HFFc6 (cell line): ENCODE measurements at places on chromosomes 5 and 9. TPM values are rescaled to one million over a fixed set of nuclear protein-coding genes. Genes with fewer than 3 reads are reported as not detected.
A peak's percentile ranks its signal among the peaks of the same experiment; 100 is the strongest.

- H3K4me3 ChIP-seq = peak overlapping the region; percentile 29; the same call in 1 of the 2 replicates
- no peak overlapping the region for H3K27ac ChIP-seq
- H3K4me1 ChIP-seq = peaks cover 15% of the 10 kb centered on the region
- DNase-seq = no peak
These were observed 29.6 kb downstream of the LHX2 start for GRCh38 chr9:124040935-124041816.

- no peaks in the 10 kb centered on the region for H3K36me3 ChIP-seq
- no peaks in the 10 kb centered on the region for H3K4me1 ChIP-seq
- no peak overlapping the region for H3K27ac ChIP-seq
- H3K4me3 ChIP-seq = no peak overlapping the region
- no peak for DNase-seq
These were observed 58.0 kb downstream of the SECISBP2 start for GRCh38 chr9:89376286-89376685.

DNA sequence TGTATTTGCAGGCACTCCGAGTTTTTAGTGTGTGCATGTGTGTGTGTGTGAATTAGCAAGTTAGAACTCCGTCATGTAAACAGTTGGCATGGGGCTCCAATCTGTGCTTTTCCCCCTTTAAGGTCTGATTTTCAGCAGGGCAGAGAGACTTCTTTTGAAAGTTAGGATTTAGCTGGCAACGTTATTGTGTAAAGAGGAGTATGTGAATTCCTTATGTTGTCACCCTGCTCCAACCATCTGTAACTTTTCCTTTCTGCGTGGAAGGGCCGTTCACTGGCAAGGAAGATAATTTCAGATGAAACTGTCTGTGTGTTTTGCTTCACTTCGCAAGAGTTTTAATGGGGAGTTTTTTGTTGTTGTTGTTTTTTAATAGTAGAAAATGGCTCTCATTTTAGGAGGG, 332 bp downstream of the SGCD start:
- H3K4me3 ChIP-seq = peak overlapping the region; percentile 91
- peaks cover 37% of the 10 kb centered on the region for H3K4me1 ChIP-seq
- peaks cover 1% of the 10 kb centered on the region; the same call in 1 of the 2 replicates for H3K27me3 ChIP-seq
- H3K27ac ChIP-seq = peak overlapping the region; percentile 88

DNA sequence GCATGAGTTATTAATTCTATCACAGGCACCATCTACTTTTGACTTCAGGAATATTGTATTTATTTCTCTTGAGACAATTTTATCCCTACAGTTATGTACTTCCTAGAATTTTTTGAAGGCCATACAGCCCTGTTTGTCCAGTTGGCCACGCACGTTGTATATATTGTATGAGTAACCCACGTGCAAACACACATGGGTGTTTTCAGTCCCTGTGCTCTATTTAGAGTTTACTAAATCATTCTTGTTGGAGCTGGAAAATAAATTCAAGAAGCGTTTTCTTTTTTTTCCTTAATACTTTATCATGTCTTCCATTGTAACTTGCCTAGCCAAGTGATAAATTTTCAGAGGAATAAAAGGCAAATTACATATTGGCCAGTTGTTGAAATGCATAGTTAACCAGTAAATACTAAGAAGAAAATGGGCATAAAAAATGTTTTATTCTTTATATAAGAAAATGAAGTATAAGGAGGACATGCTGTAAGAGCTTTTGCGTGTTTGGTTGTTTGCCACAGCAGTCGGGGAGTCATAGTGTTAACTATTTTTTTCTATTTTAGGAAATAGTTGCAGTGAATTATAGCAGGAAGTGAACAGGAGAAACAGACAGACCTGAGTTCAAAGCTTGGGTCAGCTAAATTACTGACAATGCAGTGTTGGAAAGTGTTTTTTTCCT, 86.4 kb upstream of the MINAR2 start:
- H3K27ac ChIP-seq = no peak overlapping the region
- no peak overlapping the region for H3K4me3 ChIP-seq
- DNase-seq = no peak
- H3K4me1 ChIP-seq = no peaks in the 10 kb centered on the region
- no peaks in the 10 kb centered on the region for H3K27me3 ChIP-seq

DNA sequence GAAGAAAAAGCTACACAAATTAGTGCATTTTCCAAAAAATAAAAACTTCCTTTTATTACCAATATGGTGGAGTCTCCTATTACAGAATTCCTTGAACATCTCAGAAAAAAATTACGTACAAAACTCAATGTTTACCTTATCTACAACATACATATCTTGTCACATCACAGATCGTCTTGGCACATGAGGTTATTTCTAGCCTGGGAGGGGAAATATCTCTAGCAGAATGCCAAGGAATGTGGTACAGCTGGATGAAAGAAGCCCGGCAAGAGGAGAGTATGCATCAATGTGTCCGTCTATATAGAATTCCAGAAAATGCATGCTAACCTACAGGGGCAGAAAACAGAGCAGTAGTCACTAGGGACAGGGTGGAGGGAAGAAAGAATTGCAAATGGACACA, 443.8 kb downstream of the ZSWIM6 start:
- H3K4me3 ChIP-seq = no peak overlapping the region
- H3K27ac ChIP-seq = no peak overlapping the region
- peaks cover 3% of the 10 kb centered on the region for H3K27me3 ChIP-seq
- no peaks in the 10 kb centered on the region for H3K4me1 ChIP-seq
- H3K36me3 ChIP-seq = no peaks in the 10 kb centered on the region

GRCh38 chr5:135826994-135827671, 7.3 kb upstream of the SLC25A48 start:
- H3K36me3 ChIP-seq = no peaks in the 10 kb centered on the region
- H3K4me1 ChIP-seq = no peaks in the 10 kb centered on the region
- H3K27me3 ChIP-seq = peaks cover 37% of the 10 kb centered on the region
- no peak for DNase-seq

DNA sequence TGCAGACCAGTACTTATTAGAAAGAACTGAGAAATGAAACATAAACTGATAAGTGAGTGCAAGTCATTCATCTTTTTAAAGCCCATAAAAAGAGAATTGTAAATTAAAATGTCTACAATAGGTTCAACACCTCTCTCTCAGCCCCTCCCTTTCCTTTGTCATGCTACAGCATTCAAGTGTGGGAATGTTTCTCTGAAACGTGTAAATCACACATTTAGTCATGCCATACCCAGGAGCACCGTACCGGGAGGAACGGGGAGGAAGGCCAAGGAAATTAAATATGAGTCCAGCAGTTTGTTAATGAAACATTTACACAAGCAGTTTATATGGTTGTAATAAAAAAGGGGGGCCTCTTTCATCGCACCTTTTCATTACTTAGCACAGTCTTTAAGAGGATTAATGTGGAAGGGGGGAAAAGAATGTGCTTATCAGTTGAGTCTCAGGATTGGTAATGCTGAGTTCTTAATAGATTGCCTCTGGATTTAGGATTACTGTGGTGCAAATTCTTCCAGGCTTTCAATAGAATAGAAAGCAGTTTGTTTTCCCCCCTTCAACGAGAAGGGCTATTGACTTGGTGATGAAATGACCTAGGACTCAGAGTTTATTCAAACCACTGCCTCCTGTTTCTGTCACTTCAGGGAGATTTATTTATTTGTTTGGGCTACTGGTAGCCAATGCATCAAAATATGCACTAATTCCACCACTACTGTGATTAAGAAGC, 176.0 kb upstream of the ZNF608 start:
- H3K27ac ChIP-seq = no peak overlapping the region
- no peak for DNase-seq
- peaks cover 2% of the 10 kb centered on the region; the same call in 1 of the 2 replicates for H3K36me3 ChIP-seq
- H3K4me1 ChIP-seq = no peaks in the 10 kb centered on the region
- H3K4me3 ChIP-seq = no peak overlapping the region

DNA sequence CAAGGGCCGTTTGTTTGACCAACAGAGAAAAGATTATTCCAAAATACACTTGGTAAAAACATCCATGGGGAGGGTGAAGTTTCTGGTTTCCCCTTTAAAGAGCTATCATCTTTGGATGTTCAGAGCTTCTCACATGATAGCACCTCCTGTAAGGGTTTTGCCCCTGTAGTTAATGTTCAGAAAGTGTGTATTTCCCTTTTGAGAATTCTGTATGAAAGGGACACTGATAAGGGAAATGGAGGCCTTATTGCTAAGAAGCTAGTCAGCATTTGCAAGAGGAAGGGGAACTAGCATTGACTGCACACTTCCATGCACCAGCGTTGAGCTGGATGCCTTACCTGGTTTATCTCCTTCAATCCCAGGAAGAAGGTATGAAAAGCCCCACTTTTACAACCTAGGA, 31.5 kb upstream of the C5orf58 start:
- no peaks in the 10 kb centered on the region for H3K36me3 ChIP-seq
- DNase-seq = no peak
- H3K27ac ChIP-seq = no peak overlapping the region
- peaks cover 20% of the 10 kb centered on the region for H3K27me3 ChIP-seq
- no peaks in the 10 kb centered on the region for H3K4me1 ChIP-seq
- no peak overlapping the region for H3K4me3 ChIP-seq

DNA sequence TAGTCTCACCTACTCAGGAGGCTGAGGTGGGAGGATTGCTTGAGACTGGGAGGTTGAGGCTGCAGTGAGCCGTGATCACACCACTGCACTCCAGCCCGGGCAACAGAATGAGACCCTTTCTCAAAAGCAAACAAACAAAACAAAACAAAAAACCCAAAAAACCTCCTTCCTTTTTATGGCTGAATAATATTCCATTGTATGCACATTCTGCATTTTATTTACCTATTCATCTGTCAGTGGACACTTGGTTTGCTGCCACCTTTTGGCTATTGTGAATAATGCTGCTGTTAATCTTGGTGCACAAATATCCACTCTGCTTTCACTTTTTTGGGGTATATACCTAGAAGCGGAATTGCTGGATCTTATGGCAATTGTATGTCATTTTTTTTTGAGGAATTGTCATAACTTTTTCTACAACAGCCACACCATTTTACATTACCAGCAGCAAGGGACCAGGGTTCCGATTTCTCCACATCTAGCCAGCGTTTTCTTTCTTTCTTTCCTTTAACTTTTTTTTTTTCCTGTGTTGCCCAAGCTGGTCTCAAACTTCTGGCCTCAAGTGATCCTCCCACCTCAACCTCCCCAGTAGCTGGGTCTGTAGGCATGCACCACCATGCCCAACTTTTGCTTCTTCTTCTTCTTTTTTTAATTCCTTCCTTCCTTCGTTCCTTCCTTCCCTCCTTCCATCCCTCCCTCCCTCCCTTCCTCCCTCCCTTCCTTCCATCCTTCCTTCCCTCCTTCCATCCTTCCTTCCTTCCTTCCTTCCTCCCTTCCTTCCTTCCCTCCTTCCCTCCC, 30.6 kb downstream of the NKX2-5 start:
- no peak overlapping the region for H3K27ac ChIP-seq
- peaks cover 36% of the 10 kb centered on the region for H3K27me3 ChIP-seq

The TSLP gene
- total RNA-seq = not detected in 3 replicates

The ACSL6 gene
- not detected in 3 replicates for total RNA-seq

The ARPC5L gene
- 38.5 to 50.9 TPM (median 39.0 TPM) in 3 replicates for total RNA-seq

The COL15A1 gene
- total RNA-seq = 0.21 to 0.50 TPM (median 0.40 TPM) in 3 replicates

The NTRK2 gene
- 0.20 to 0.78 TPM (median 0.50 TPM) in 3 replicates for total RNA-seq
